ENCODE measurements at places on chromosomes 12 and 14. TPM values are rescaled to one million over a fixed set of nuclear protein-coding genes. Genes with fewer than 3 reads are reported as not detected.

Gene MYF5
- not detected for total RNA-seq

Gene SLC5A8
- 0.33 TPM for total RNA-seq

Gene GALNT4
- 1.3 TPM for total RNA-seq

Gene LTBR
- 8.9 TPM for total RNA-seq

Gene SAMD15
- total RNA-seq, result 1.4 TPM

Gene SERPINA10
- 0.05 TPM for total RNA-seq

Gene GPR84
- 0.57 TPM for total RNA-seq

Gene PPP1R1A
- total RNA-seq, result 0.09 TPM

Gene TAS2R50
- total RNA-seq, result 0.47 TPM

Gene STAC3
- total RNA-seq, result 2.1 TPM

Gene SLC11A2
- 26.9 TPM for total RNA-seq

Gene RTN1
- 1.9 TPM for total RNA-seq

DNA sequence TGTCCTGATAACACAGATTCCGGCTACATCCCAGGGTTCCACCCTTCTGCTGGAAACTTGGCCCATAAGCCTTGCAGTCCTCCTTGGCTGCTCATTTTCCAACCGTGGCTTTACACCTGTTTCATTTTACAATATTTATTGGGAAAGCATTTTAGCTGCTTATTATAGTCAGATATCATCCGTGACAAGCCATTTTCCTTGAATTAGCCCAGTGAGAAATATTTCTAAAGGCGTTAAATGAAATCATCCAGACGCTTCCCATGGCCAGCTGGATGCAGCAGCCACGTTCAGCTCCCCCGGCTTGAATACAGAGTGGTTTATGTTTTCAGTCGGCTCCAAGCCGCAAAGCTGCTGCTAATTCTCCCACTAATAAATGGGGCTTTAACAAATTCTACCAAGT, 245.0 kb upstream of the PELI2 start:
- H3K4me3 ChIP-seq, result no peak overlapping the region
- no peak for DNase-seq
- H3K36me3 ChIP-seq, result no peaks in the 10 kb centered on the region

- no peaks in the 10 kb centered on the region for H3K27me3 ChIP-seq
- H3K27ac ChIP-seq, result no peak overlapping the region
- no peaks in the 10 kb centered on the region for H3K4me1 ChIP-seq
- no peak for DNase-seq
These were observed 83.2 kb upstream of the SSTR1 start for GRCh38 chr14:38124506-38124905.

DNA sequence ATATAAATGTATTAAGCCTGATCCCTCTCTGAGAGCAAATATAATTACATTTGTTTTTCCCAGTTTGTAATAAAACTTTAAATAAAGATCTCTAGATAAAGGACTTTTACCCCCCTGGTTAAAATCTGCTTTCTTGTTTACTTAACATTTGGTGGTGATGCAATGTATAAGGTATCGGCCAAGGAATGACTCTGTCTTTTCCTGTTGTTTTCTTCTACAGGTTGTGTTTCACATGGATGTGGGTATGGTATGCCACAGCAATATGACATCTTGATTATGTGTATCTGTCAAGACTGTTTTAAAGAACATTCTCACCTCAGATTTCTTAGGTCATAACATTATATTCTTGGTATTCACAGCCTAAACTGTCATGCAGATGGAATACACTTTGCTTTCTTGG, 210.6 kb upstream of the NOVA1 start:
- H3K27ac ChIP-seq, result no peak overlapping the region
- no peak for DNase-seq
- H3K4me3 ChIP-seq, result no peak overlapping the region
- no peaks in the 10 kb centered on the region for H3K36me3 ChIP-seq
- H3K27me3 ChIP-seq, result no peaks in the 10 kb centered on the region
- no peaks in the 10 kb centered on the region for H3K4me1 ChIP-seq

DNA sequence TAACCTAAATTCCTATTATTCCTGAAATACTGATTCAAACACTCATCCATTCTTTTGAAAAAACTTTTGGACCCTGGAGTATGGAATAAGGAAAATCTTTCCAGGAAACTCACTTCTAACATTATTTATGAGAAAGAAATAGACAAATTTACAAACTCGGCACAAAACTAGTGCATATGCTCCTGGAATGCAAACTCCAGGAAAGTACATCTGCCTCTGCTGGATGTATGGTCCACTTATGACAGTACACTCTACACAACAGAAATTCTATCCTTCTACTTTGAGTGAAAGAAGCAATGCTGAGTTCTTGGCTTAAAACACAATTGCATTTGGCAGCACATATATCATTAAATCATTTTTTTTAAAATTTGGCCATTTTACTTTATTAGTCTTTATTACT, 700.5 kb upstream of the STXBP6 start:
- H3K4me3 ChIP-seq, result no peak overlapping the region
- H3K27me3 ChIP-seq, result no peaks in the 10 kb centered on the region
- no peaks in the 10 kb centered on the region for H3K4me1 ChIP-seq
- H3K27ac ChIP-seq, result no peak overlapping the region
- no peak for DNase-seq
- H3K36me3 ChIP-seq, result no peaks in the 10 kb centered on the region

DNA sequence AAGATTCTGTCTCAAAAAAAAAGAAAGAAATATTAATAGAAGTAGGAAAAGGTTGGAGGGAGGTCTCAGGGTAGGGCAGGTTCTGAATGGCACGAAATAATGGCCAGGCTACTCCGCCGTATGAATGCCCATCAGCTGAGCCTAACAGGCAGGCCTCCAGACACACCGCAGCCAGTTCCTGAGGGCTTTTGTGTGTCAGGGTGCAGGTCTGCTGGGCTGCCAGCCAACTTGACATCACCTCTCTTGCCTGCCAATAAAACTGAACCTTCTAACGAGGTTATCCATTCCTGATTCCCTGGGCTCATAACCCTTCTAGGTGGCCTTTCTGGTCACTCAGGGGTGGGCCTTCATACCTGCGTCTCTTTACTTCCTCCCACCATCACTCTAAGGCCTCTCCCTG, 3.0 kb downstream of the IFI27 start:
- peaks cover 2% of the 10 kb centered on the region for H3K27me3 ChIP-seq
- DNase-seq, result no peak
- no peak overlapping the region for H3K4me3 ChIP-seq

DNA sequence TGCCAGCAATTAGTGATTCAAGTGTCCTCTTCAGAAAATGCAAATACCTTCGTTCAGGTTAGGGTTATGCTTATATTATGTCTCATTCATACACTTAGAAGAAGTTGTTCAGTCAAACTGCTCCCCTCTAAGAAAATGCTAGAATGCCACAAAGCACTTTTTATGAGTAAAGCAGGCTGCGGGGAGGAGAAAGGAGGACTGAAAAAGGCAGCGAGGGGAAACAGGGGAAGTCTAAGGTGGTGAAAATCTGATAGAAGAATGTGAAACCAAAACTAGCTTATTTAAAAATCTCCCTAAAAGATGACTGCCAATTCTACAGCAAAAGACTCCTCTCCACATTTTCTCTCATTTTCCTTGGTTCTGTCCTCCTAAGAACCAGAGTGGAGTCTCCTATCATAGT, 70.1 kb downstream of the PRKD1 start:
- H3K27ac ChIP-seq, result no peak overlapping the region
- DNase-seq, result no peak
- H3K36me3 ChIP-seq, result no peaks in the 10 kb centered on the region
- H3K4me3 ChIP-seq, result no peak overlapping the region
- H3K27me3 ChIP-seq, result no peaks in the 10 kb centered on the region
- no peaks in the 10 kb centered on the region for H3K4me1 ChIP-seq

- DNase-seq, result no peak
- H3K36me3 ChIP-seq, result no peaks in the 10 kb centered on the region
- H3K4me3 ChIP-seq, result no peak overlapping the region
These were observed 19.3 kb downstream of the SLC25A3 start for GRCh38 chr12:98612696-98613334.

DNA sequence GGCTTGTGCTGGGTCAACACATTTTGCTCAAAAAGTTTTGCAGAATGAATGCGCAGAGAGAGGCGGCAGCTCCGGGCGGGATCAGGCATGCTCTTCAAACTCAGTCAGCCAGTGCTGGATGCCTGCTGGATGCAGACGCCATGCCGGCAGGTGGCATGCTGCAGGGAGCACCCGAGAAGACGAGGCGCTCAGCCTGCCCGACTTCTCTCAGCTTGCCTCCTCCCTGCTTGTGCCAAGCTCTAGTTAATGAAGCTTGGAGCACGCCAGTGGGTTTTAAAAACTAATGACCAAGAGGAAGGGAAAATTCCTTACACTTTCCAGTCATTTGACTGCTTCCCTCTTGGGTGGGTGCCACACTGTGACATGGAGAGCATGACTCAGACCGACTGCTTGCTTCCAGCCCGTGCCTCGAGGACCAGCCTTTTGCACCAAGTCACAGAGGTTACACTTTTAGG, 39.8 kb downstream of the SLC24A4 start:
- no peaks in the 10 kb centered on the region for H3K36me3 ChIP-seq
- no peak overlapping the region for H3K27ac ChIP-seq
- no peak for DNase-seq
- peaks cover 18% of the 10 kb centered on the region for H3K27me3 ChIP-seq
- no peaks in the 10 kb centered on the region for H3K4me1 ChIP-seq

- no peaks in the 10 kb centered on the region for H3K27me3 ChIP-seq
- H3K36me3 ChIP-seq, result no peaks in the 10 kb centered on the region
- H3K4me3 ChIP-seq, result no peak overlapping the region
- no peak overlapping the region for H3K27ac ChIP-seq
These were observed 8.6 kb upstream of the ETFBKMT start for GRCh38 chr12:31650918-31651317.

DNA sequence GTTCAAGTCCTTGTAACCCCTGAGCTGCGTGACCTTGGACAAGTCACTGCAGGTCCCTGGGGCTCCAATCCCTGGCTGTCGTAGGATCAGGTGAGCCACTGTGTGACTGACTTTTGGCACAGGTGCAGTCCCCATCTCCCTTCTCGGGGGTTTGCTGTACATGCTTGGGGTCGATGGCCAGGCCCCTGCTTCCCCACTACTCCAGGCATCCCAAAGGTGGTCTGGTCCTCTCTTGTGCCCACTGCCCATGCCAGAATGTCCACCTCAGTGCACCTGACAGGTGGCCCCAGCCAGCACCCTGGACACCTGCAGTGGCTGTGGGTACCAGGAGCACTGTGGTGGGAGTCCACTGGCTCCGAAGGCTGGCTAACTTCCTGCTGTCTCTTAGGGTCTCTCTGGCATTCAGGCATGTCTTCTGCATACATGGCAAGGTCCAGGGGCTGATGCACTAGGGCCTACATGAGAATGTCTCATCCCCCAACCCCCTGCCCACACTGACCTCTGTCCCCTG, 14.7 kb downstream of the FOXN4 start:
- H3K4me3 ChIP-seq, result no peak overlapping the region
- peaks cover 48% of the 10 kb centered on the region for H3K27me3 ChIP-seq
- no peak overlapping the region for H3K27ac ChIP-seq
- no peak for DNase-seq

GRCh38 chr12:68733661-68734071, 12.3 kb upstream of the SLC35E3 start:
- H3K27me3 ChIP-seq, result no peaks in the 10 kb centered on the region
- H3K36me3 ChIP-seq, result peaks cover 75% of the 10 kb centered on the region
- no peak for DNase-seq
- no peak overlapping the region for H3K4me3 ChIP-seq
- no peaks in the 10 kb centered on the region for H3K4me1 ChIP-seq

- no peaks in the 10 kb centered on the region for H3K4me1 ChIP-seq
- DNase-seq, result no peak
- no peaks in the 10 kb centered on the region for H3K36me3 ChIP-seq
- H3K27ac ChIP-seq, result no peak overlapping the region
These were observed 16.4 kb downstream of the TMEM63C start for GRCh38 chr14:77197988-77198387.

DNA sequence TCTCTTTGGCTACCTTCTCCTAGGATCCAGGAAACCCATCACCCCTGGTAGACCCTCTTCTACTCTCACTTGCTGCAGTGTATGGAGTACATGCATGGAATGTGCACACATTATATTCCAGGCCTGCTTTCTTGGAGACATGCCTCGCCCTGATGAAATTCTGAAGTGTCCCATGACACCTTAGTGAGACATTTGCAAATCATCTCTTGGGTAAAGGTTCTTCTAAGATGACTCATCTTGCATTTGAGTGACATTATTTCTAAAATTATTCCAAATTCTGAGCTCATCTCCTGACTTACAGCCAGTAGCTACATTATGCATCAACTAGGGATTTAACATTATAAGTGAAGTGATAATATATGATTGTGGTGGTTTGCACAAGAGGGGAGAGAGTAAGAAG, 49.8 kb downstream of the SDR9C7 start:
- no peak for DNase-seq
- no peak overlapping the region for H3K4me3 ChIP-seq
- H3K27ac ChIP-seq, result no peak overlapping the region
- no peaks in the 10 kb centered on the region for H3K36me3 ChIP-seq

DNA sequence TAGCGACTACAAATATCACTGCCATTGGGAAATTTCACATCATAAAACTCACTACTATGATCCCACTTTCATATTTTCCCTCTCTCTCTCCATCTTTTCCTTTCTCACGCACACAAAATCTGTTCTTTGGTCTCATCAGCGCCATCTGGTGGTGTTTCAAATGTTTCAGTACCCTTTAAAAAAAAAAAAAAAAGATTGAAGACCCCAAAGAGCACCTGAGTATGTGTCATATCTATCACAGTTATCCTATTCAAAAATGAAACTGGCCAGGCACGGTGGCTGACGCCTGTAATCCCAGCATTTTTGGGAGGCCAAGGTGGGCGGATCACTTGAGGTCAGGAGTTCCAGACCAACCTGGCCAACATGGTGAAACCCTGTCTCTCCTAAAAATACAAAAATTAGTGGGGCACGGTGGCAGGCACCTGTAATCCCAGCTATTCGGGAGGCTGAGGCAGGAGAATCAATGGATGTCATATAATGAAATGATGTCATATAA, 72.4 kb downstream of the TTC9 start:
- no peak overlapping the region for H3K4me3 ChIP-seq
- no peaks in the 10 kb centered on the region for H3K36me3 ChIP-seq
- peak; percentile 56 for DNase-seq
- H3K27me3 ChIP-seq, result peaks cover 5% of the 10 kb centered on the region
- no peak overlapping the region for H3K27ac ChIP-seq

- no peaks in the 10 kb centered on the region for H3K36me3 ChIP-seq
- H3K4me3 ChIP-seq, result no peak overlapping the region
- no peak overlapping the region for H3K27ac ChIP-seq
- no peaks in the 10 kb centered on the region for H3K27me3 ChIP-seq
These were observed 129.0 kb upstream of the MED13L start for GRCh38 chr12:116406529-116406928.

DNA sequence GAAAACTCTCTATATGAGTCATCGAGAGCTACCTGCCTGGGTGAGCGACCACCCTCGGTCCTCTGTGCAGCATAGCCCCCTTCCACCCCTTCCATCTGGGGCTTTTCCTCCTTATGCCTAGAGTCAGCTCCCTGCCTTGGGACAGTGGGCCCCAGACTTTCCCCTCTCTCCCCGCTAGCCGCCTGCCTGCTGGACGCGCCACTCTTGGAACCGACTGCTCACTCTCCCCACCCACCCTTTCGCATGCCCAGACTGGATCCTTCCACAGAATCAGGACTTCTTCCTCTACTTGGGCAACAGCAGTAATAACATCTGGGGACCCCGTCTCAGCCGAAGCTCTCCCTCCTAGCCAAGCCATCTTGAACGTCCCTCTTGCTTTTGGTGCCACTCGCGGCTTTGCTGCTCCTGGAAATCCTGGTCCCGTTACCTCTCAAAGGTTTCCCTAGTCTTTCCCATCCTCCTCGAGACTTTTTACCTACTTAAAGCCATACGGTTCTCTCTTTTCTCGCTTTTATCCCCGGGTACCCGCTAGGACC, 671 bp downstream of the ESYT1 start:
- peaks cover 45% of the 10 kb centered on the region for H3K4me1 ChIP-seq
- no peak for DNase-seq
- peak overlapping the region; percentile 93 for H3K27ac ChIP-seq
- peaks cover 35% of the 10 kb centered on the region for H3K36me3 ChIP-seq
- H3K4me3 ChIP-seq, result peak overlapping the region; percentile 63

Data from thymus (tissue), 14 donors.